ENCODE measurements at places on chromosomes 7 and 10.

- DNase-seq = no peak
Measured at GRCh38 chr7:104362756-104363155, 34.4 kb downstream of the LHFPL3 start.

DNA sequence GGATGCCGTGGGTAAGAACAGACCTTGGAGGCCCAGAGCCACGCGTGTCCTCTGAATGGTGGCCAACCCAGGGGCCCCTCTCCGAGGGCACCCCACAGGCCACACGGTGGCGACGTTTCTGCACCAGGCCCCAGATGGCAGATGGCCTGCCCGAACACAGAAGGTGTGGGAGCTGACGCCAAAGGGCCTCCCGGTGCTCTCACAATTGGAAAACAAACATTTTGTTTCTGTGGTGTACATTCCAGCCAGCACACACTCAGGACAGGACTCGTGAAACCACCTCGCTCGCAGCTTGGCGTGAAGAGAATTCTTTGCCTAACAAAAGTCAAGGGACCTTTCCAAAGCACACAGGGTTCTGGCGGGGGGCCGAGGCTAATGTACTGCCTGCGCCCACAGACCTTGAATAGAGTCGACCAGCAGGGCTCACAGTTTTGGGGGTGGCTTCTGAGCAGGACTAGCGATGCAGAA, 112.1 kb downstream of the FAM53B start:
- no peak for DNase-seq

- peak; percentile 28 for DNase-seq
Measured at GRCh38 chr7:52500841-52501240, 534.6 kb upstream of the POM121L12 start.

DNA sequence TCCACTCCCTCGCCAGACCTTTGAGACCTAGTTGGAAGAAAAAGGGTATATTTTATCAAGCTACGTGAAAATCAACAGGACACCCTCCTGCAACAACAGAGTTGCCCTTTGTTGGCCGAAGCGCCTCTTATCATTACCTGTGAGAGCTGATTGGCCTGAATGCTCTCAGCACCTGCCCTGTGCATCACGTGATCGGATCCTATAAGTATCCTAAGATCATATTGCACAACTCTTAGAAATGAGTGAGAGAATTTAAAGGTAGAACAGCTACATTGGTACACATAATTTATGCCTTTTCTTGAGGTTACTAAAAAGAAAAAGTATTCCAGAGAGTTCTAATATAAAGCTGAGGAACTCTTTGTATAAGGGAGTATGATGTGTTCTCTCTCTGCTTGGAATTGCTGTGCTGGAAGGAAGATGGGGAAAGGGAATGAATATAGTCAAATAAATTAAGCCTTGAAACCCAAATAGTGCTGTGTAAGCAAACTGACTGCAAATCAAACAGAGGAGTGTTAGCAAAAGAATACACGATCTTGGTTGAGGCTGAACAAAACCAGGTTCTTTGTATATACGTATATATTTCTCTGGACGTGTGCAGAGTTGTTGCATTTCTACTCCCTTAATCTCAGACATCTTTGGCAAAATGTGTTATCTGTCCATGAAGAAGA, 69.3 kb downstream of the LRRC4 start:
- no peak for DNase-seq

GRCh38 chr7:93890041-93890463, 501 bp downstream of the TFPI2 start:
- no peak for DNase-seq

GRCh38 chr10:112374724-112375541, 1.0 kb downstream of the ACSL5 start:
- DNase-seq = no peak

DNA sequence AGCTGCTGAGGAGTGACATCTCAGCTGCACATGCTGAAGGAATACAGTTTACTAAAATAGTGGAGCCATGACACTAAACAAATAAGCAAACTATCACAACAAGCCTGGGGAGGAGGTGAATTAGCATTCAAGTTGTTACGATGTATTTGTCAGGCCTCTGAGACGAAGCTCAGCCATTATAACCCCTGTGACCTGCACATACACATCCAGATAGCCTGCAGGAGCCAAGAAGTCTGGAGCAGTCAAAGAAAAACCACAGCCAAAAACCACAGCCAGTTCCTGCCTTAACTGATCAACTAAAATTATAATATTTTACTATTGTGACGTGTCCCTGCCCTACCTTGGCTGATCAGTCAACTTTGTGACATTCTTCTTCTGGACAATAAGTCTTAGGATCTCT, 68.6 kb downstream of the NSUN6 start:
- DNase-seq = no peak

DNA sequence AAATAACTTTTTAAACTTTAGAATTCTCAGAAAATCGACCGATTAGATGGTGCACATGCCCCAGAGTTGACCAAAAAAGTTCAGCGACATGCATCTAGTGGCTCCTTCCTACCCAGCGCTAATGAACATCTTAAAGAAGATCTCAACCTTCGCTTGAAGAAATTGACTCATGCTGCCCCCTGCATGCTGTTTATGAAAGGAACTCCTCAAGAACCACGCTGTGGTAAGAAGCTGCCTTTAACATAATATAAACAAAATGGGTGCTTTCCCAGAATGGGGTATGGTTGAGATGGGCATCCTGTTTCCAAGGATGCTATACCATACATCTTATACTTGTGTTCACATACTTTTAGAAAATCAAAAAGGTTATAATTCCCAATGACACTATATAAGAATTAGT, 24.6 kb downstream of the GLRX3 start:
- DNase-seq = no peak

GRCh38 chr10:1216574-1217236, 160.5 kb downstream of the WDR37 start:
- no peak for DNase-seq

DNA sequence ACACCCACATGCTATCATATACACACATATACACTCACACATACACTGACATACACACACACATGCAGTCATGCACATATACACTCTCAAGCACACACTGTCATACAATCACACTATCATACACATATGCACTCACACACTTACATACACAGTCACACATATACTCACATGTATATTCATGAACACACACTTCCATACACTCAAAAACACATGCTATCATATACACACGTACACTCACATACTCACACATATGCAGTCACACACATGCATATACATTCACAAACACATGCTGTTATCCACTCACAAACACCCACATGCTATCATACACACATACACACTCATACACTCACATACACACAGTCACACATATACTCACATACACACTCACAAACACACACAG, 71.0 kb upstream of the PLXNA4 start:
- DNase-seq = no peak

DNA sequence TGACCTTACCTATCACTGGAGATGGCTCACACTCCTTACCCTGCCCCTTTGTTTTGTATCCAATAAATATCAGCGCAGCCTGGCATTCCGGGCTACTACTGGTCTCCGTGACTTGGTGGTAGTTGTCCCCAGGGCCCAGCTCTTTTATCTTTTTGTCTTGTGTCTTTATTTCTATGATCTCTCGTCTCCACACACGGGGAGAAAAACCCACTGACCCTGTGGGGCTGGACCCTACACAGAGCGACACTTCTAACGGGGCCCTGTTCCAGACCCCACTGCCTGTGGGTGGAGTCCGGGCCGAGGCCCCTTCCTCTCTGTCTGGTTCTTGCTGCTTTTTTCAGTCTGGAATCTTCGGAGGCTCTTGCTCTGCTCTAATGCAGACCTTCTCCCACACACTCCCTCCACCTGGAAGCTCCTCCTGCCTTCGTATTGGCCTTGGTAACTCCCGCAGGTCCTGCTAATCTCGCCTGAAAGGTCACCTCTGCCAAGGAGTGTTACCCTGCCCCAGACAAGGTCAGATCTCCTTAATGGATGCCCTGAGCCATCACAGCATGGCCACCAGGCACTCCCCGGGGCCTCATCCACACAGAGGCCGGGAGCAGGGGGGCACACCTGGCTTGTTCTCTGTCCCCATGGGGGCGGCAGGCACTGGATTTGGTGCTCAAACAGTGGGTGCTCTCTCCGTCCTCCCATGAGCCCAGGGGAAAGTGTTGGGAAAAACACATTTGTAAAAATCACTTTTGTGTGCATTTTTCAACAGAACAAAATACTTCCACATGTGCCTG, 531.7 kb downstream of the PTPRN2 start:
- DNase-seq = no peak

DNA sequence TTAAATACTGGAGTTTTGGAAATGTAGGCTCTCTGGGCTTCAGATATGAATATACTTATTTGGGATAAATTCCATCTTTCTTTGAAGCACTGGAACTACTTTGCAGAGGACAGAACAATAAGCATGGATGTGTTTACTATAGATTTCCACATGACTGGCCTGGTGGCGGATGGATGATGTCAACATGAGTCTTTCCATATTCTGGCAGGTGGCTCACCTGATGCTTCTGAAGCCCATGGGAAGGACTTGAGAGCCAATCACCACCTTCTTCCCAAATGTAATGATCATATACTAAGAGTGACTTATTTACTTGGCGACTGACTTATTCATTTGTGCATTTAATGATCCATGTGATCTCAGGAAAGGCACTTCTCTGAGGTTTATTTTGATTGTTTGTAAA, 110.5 kb downstream of the FANK1 start:
- DNase-seq = no peak

- no peak for DNase-seq
Measured at GRCh38 chr7:27873981-27874957, 134.3 kb downstream of the TAX1BP1 start.

DNA sequence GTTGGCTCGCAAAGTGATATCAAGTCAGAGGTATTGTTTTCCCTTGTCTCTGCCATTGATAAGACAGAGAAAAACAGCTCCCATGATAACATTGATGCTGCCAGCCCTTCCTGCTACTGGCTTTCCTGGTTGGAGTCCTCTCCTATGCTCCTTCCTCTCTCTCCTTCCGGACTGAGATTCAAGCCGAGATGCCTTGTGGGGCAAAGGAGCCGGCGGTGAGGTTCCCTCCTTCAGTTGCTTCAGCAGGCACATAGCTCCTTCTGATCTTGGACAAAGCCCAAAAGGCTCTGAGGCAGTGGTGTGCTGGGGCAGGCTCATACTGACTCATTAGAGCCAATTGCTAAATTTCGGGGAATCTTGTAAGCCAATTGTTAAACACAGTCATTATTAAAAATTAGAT, 8.8 kb upstream of the ZCCHC24 start:
- no peak for DNase-seq

GRCh38 chr10:43839973-43840372, 191.3 kb upstream of the ZNF32 start:
- DNase-seq = no peak

- no peak for DNase-seq
Measured at GRCh38 chr7:12056381-12056780, 154.7 kb upstream of the TMEM106B start.

DNA sequence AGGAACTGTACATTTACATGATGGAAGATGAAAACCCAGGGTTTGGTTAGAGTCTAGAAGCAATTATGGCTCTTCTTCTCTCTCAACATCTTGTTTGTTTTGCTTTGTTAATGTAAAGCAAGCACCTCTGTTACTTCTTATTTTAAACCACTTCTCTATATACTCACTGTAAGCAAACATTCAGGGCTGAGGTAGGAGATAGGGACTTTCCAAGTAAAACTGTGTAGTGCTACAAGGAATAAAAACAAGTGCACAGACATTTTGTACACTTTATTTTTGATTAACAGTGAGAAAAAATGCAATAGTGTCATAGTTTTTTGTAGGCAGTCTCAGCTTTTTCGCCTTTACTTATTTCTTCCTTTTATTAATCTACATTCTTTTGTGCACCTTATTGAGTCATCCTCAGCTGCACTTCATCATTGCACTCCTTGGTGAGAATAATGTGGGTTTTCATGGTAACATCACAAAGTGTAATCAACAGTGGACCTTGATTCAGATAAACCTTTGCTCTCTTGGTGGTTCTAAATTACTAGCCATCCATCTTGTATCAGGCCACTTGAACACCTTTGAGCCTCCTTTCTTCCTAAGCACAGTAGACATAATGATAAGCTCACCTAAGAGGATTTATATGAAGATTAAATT, 52.9 kb downstream of the ELMO1 start:
- DNase-seq = no peak

- DNase-seq = no peak
Measured at GRCh38 chr10:44016589-44017482, 368.1 kb downstream of the CXCL12 start.

GRCh38 chr7:92279396-92280031, 33.7 kb downstream of the ANKIB1 start:
- no peak for DNase-seq

DNA sequence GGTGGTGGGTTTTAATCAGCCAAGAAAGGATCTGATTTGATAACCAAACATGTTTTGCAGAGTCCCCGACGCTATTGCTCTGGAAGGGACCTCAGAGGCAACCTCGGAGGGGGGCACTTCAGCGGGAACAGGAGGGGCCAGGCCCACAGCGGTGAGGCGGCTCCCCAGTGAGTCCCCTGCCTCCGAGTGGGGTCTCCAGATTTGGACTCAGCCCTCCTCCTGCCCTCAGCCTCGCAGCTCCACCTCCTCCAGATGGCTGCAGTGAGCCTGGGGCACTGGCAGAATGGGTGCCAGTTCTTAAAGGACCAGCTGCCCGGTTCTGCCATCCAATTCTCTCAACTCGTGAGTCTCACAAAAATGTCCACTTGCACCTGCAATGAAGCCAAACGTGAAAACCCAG, 61.0 kb upstream of the NANOS1 start:
- DNase-seq = no peak

DNA sequence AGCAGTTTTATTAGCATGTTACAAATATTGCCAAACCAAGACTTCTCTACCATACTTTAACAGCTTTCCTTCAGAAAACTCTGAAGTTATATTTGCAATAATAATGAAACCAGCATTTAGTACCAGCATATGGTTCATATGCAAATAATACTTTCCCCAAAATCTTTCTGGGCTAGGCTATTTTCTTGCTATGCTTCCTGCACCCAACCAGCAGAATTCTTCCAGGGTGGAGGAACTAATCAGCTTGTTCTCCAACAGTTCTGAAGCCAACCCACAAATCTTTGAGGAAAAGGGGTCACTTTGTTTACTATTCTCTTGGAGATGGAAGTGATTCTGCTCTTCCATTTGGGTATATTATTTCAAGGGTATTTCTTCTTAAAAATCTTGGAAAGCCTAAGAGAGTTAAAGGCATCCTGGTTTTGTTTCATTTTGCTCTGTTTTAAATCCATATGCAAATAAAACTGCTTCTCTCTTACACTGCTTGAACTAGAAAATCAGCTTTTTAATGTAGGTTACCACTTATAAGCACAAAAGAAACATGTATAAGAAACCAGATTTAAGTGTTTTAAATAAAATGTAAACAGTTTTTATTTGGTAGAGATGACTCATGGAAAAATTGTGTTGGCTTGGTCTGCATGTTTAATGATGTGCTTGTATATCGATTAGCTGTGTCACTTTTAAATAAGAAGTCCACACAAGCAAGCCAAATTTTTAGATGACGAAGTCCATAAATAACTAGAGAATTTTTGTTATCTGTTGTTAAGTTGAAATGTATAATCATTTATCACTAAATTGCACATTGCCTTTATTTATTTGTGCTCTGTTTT, 103.7 kb downstream of the HECTD2 start:
- DNase-seq = no peak

All from urinary bladder (tissue), 4 donors.